ENCODE measurements at places on chromosomes 6 and 20. TPM values are rescaled to one million over a fixed set of nuclear protein-coding genes. Genes with fewer than 3 reads are reported as not detected.

The SLC16A10 gene
- total RNA-seq: 1.4 TPM

The DBNDD2 gene
- 13.1 TPM for total RNA-seq

The NFATC2 gene
- 56.9 TPM for total RNA-seq

The TOP1 gene
- 68.0 TPM for total RNA-seq

The STK38 gene
- total RNA-seq: 93.2 TPM

The GLP1R gene
- total RNA-seq: not detected

The DNAH8 gene
- 0.05 TPM for total RNA-seq

The FAXC gene
- total RNA-seq: 0.38 TPM

The OPRM1 gene
- not detected for total RNA-seq

The FOXS1 gene
- not detected for total RNA-seq

The CALHM6 gene
- 11.2 TPM for total RNA-seq

The PTCRA gene
- total RNA-seq: not detected

The RBPJL gene
- not detected for total RNA-seq

The PMEPA1 gene
- total RNA-seq: 0.76 TPM

The ATRN gene
- total RNA-seq: 7.8 TPM

The NCOA6 gene
- total RNA-seq: 28.9 TPM

The SEL1L2 gene
- total RNA-seq: not detected

The SLC12A5 gene
- not detected for total RNA-seq

The ADTRP gene
- total RNA-seq: 6.0 TPM

The ATP9A gene
- total RNA-seq: 1.2 TPM

The TCP11 gene
- total RNA-seq: not detected

The MCHR2 gene
- not detected for total RNA-seq

The RSPO4 gene
- total RNA-seq: not detected

The TRIM10 gene
- total RNA-seq: not detected

The GNAS-AS1 gene
- 0.65 TPM for total RNA-seq

The ADGRF5 gene
- total RNA-seq: not detected

The TFAP2D gene
- not detected for total RNA-seq

The RAMACL gene
- 0.23 TPM for total RNA-seq

The ZFP64 gene
- 9.7 TPM for total RNA-seq

The TP53TG5 gene
- total RNA-seq: not detected

The RTN4IP1 gene
- 7.7 TPM for total RNA-seq

The CLPSL1 gene
- not detected for total RNA-seq

The CD40 gene
- total RNA-seq: 0.93 TPM

The CTCFL gene
- not detected for total RNA-seq

The TSPO2 gene
- not detected for total RNA-seq

Measured in activated CD4-positive, alpha-beta memory T cell treated with anti-CD3 and anti-CD28 coated beads, Interleukin-2, amount 10 ng/mL, durations not matched to agents 7 days and 5 days (primary cell).